Dermis lymphatic vessel endothelial cell (primary cell): ENCODE measurements at places on chromosomes 16 and 17. TPM values are rescaled to one million over a fixed set of nuclear protein-coding genes. Genes with fewer than 3 reads are reported as not detected.

The ABCA8 gene
- 0.26 and 0.43 TPM in 2 replicates for total RNA-seq

The OR4D2 gene
- total RNA-seq, result not detected in 2 replicates

The CRYBA1 gene
- not detected in 2 replicates for total RNA-seq

The SPATA22 gene
- 0.33 TPM in 1 of 2 replicates, not detected in the other for total RNA-seq
